ENCODE measurements at places on chromosomes 5 and 9.

DNA sequence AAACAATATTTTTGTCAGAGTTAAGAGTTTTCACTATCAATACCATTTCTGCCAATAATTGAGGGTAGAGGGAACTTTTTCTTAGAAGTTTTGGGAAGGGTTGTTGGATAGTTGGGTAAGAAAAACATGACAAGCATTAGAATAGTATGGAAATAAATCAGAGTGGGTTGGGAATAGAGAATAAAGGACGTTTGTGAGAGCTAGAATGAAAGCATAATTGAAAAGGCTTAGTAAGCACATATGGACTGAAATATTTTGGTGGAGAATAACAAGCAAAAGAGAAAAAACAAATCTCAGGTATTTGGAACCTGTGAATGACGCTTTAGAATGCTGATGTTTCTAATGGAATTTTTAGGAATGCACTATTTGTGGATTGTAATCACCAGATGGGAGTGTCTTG lies 262.9 kb upstream of the EDIL3 start:
- DNase-seq, result no peak

- DNase-seq, result no peak
These were observed 38.4 kb upstream of the PLEKHG4B start for GRCh38 chr5:53381-54174.

GRCh38 chr5:178186427-178186826 lies 744 bp downstream of the GMCL2 start:
- no peak for DNase-seq

GRCh38 chr5:180343110-180343830 lies 9.9 kb downstream of the GFPT2 start:
- no peak for DNase-seq

GRCh38 chr5:174990909-174991308 lies 266.5 kb downstream of the MSX2 start:
- no peak for DNase-seq

DNA sequence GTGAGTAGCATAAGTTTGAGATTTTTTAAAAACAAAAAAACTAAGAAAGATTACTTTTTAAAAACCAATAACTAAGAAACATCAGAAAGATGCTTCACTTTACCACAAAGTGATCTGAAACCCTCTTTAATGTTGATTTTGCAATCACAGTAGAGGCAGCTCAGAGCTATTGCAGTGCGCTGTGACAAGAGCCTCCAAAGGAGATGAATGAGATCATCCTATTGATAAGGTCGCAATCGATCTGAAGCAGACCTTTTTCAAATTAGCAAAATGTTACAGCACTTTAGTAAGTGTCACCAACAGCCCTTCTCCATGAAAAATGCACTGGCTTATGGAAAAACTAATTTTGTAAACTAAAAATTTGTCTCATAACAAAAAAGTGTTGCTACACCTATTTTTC lies 284.6 kb upstream of the EFNA5 start:
- no peak for DNase-seq

DNA sequence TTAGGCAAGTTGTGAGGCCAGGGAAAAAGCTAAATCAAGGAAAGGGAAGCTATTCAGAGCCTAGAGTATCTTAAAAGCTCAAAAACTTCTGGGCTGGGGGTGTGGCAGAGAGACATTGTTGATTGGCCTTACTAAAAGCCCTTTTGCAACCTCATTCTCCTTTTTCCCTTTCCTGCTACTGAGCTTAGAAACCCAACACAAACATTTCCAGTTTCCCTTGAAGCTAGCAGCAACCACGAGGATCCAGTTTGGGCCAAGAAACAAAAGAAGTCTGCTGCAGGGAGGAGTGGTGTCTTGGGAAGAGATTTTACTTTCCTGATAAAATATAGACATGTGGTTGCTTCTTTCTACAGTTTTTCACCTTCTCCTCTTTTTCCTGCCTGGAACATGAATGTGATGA lies 135.5 kb upstream of the KLF9 start:
- no peak for DNase-seq

DNA sequence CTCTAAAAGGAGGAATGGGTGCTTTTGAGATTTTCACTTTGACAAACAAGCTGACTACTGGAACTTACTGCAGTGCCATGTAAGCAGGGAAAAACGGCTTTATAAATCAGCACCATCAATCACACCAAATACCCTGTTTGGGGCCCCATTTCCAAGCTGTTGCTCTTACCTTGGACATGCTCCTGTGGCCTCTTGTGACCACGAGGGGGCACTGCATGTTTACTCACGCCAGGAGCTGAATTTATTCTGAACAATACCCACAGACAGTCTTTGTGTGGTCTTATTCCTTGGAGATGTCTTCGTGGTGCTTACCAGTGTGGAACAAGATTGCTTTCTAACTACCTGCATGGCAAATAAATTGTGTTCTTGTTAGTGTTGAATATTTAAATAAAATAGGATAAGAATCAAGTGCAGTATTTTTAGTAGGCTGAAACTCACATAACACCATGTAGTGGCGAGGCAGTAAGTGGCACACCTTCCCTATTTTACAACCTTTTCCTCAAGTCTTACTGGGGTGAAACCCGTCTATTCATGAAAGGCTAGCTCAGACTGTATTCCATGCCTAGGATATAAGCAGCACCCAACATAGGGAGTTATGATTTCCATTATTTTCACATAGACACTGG lies 155.5 kb upstream of the NMUR2 start:
- no peak for DNase-seq

GRCh38 chr9:79477241-79477840 lies 94.4 kb upstream of the TLE4 start:
- DNase-seq, result no peak

- DNase-seq, result no peak
These were observed 164.9 kb downstream of the SLC24A2 start for GRCh38 chr9:19623941-19624340.

DNA sequence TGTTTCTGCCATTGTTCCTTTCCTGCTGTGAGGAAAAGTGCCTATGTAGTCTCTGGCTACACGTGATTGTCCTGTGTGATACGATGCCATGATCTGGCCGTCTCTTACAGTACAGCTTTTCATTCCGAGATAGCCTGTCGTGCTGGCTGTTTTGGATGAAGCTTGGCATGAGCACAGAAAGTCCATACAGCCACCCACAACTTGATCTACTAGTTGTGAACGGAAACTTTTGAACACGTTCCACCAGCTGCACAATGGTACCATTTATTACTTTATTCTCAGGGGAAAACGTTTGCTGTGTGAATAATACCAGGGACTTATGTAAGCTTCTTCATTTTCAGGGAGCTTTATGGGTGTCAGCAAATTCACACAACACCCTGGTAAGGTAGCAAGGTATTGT lies 217.6 kb upstream of the ANKRD55 start:
- no peak for DNase-seq

DNA sequence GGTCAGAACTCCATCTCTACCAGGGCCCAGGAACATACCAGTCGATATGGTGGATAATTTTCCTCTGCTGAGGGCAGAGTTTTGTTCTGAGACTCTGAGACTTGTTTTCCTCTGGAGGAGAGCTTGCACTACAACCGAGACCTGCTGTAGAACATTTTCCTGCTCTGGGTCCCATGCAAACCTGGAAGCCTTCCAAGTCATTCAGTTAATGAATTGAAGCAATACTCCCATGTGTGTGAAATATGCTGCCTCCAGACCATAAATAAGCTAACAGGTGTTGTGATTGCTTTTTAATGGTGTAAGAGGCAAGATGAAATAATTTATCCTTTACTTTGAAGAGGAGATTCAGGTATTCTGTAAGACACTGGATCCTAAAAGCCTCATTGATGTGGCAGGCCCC lies 372.8 kb downstream of the TMEM167A start:
- DNase-seq, result no peak

DNA sequence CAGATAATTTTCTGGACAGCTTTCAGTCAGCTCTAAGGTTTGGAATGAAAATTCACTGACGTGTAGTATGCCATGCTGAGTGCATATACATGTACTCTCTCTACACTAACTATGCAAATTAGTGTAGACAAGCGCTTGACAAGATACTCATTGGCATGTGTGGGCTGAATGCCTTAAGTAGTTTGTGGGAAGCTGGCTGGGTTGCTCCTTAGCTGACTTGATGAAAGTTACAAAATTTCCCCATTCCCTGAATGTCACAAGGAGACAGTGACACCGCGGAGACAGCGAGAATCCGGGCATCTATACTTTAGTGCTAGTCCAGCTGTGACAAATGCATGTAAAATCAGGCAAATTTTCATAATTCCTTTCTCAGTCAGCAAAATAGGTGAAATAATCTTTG lies 51.6 kb upstream of the C5orf46 start:
- no peak for DNase-seq

GRCh38 chr9:27538647-27539046 lies 9.0 kb upstream of the MOB3B start:
- no peak for DNase-seq

DNA sequence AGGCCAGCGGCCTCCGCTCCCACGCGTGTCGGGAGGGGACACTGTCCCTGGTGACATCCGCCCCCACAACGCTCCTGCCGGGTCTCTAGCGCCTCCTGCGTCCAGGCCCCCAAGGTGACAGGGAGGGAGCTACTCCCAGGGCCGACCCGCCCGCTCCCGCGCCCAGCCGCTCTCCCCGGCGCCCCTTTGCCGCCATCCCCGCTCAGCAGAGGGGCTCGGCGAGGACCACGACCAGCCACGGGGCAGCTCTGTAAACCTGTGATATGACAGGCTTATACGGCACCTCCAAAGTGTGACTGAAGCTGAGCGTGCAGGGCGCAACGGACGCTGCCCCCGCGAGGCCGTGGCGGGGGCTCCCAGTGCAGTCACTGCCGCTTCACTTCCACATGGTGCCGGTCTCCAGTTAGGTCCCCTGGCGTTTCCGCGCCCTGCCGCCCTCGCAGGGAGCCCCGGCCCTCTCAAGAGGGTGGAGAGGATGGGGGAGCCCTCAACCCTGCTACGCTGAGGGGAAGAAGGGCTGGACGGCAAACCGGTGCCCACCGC lies 978 bp upstream of the ADCY2 start:
- DNase-seq, result no peak

- no peak for DNase-seq
These were observed 32.3 kb downstream of the DIMT1 start for GRCh38 chr5:62371409-62371808.

- DNase-seq, result no peak
These were observed 20.3 kb upstream of the ABCA1 start for GRCh38 chr9:104948277-104948676.

DNA sequence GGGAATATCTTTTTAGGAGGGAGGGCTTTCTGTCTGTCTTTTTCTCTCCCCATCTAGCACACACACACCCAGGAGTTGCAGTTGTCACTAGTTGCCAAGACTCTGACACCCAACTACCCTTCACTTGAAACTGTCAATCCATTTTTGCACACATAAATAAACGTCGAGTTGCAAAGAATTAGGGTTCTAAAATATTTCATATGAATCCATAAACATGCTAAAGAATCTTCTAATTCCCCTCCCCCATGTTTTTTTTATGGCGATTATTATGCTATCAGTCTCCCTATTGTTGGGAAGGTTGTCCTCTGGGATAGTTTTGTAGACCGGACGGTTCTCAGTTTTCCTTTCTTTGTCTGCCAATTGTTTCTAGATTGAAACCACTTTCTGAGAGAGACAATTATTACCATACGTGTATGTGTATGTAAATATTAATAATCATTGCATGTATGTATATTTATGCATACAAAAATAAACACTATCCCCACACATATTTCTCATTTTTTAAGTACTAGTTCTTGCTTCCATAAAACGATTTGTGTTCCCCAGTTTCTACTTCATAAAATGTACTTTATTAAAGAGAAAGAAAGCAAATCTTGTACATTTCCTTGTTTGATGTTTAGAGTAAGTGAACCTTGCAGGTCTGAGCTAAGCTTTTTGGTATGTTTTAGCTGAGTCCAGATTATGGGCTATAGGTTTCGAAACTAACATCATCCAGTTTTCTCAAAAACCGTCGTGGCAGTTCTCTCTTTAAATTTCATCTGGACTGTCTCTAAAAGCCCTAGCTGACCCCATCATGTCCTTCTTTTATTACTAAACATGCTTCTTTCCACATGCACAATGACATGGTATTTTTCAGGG lies 165.0 kb upstream of the MPDZ start:
- DNase-seq, result no peak

GRCh38 chr5:59146729-59147128 lies 563.9 kb downstream of the RAB3C start:
- DNase-seq, result no peak
